ENCODE measurements at places on chromosomes 3 and 15.

- no peak for DNase-seq
Measured at GRCh38 chr3:186534113-186534669, 10.0 kb downstream of the CRYGS start.

DNA sequence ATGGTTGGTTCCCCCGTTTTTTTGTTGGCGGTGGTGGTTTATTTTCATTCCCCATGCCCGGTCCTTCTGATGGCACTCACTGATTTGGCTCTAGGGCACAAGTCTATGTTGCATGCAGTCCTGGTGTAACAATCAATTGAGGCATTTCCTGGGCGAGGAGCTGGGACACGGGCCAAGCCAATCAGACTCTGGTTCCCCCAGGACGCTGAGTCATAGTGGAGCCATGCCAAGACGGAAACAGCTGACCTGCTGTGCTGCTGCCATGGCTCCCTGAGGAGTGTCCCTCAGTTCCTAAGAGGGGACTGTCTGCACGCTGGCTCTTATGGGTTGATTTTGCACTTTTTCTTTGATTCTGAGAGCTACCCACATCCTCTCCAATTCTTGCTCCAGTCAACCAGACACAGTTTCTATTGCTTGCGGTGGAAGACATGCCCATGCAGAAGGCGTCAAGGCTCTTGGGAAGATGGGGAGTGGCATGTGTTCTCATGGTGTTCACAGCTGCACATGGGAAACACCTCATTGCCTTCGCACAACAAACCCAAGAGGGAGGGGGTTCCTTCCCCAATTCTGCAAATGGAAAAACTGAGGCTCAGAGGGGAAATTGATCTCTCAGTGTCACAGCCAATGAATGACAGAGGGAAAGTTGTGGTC is 28.3 kb upstream of the ALDH1L1 start:
- no peak for DNase-seq

GRCh38 chr3:118267588-118267987 is 767.1 kb downstream of the IGSF11 start:
- DNase-seq, result no peak

GRCh38 chr3:123881771-123882170 is 2.4 kb downstream of the MYLK start:
- DNase-seq, result no peak

GRCh38 chr3:37402351-37402750 is 228.0 kb upstream of the LRRFIP2 start:
- no peak for DNase-seq

- no peak for DNase-seq
Measured at GRCh38 chr3:44929782-44930181, 46.2 kb downstream of the ZDHHC3 start.

- DNase-seq, result no peak
Measured at GRCh38 chr3:195466251-195466650, 23.4 kb upstream of the ACAP2 start.

DNA sequence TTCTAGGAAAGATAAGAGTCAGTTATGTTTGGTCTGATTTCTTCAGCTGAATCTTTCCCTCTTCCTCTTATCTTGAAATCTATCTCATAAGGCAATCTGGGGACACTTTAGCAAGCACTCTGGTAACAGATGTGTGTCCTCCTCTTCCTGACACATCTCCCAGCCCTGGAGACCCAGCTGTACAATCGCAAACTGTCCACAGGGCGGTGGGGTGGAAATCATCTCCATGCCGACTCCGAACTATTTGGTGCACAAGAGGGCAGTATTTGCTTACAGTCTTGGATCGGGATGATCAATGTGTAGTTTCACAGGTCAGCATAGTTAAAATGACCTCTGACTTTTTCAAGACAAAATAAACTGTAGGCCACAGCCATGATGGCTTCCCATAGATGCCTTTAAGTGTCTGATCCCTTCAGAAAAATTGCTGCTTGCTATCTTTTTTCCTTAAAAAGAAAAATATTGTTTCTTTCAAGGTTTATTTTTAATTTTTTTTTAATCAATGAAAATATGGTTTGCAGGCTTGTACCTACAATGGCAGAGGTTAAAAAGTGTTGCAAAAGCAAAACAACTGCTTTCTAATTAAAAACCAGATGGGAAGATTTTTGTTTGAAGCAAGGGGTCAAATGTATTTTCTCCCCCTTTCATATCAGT is 17.7 kb downstream of the EEFSEC start:
- DNase-seq, result peak; percentile 84

DNA sequence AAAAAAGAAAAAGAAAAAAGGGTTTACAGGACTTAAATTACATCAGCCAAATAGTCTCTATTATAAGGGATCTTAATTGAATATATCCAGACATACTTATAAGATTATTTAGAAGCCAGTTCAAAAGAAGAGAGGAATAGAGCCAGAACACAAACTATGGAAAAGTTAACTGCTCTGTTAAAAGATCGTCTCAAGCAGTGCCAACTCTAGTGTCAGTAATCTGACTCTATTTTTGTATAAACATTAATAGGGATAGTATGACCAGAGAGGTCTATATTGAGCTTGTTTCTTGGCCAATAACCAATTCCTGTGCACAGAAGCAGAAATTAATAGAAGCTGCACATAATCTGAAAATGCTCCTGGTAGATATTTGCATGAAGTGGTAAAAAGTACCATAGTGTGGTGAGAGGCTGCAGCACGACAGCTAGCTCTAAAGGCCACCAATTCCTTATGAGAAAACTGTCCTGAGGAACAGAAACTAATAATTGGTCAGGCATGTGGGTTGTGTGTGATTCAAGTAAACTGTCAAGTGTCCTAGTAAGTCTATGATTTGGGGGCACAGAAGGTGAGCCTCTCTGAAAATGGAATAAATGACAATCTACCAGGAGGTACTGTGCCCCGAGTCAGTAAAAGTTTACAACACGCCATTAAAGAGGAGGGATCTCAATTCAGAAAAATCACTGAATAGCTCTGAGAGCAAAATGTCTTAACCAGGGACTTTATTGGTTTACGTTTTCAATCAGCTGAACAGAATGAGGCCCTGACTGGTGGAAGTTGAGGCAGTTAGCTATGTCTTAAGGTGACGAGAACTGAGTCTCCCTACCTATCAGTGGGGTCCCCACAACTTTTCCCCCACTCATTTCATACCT is 51.5 kb upstream of the NANOGP8 start:
- DNase-seq, result no peak

DNA sequence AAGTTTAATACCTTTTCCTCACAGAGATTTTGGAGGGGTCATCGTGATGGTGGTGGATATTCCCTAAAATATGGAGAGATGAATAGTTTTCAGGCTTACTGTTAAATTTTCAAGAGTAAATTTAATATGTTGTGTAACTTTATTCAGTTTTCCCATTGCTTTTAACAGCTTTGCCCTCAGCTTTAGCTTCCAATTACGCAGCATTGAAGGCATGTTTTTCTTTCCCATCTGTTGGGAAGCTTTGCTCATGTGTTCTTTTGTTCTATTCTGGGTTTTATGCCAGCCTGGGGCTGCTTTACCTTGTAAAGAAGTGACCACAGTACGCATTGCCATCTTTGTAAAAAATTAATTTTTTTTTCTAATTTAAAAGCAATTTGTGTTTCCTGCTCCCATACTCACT is 151.5 kb downstream of the B3GALNT1 start:
- DNase-seq, result no peak

DNA sequence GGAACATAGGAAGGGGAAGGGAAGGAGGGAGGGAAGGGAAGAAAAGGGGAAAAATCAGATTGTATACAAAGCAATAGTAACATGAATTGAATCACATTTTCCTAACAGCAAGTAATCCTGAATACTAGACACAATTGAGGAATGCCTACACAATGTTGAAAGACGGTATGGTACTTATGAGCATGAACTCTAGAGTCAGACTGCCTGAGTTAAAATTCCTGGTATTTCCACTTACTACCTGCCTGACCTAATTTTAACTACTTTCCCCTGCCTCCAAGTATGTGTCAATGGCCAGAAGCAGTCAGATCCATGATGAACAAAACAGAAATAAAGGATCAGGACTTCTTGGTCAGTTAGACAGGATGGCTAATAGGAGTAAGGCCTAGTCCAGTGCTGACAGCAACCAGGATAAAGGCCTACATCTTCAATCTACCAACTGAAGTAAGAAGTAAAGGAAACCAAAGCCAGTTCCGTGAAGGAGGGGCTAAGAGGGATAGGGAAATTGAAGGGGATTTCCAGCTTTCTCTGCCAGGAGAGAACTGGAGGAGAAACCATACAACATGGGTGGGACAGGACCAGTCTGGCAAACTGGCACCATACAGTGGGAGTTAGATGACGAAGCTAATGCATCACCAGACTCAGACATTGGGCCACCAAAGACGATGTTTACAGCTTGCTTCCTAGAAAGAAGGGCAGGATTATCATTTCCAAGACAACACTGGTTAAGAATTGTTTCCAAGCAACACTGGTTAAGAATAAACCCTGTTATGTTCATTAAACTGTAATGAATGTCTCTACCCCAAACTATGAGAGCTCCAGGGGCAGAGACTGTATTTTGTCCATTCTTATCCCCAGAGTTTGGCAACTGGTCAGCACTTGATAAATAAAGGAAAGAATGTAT is 151.6 kb upstream of the UBE2E2 start:
- DNase-seq, result no peak

DNA sequence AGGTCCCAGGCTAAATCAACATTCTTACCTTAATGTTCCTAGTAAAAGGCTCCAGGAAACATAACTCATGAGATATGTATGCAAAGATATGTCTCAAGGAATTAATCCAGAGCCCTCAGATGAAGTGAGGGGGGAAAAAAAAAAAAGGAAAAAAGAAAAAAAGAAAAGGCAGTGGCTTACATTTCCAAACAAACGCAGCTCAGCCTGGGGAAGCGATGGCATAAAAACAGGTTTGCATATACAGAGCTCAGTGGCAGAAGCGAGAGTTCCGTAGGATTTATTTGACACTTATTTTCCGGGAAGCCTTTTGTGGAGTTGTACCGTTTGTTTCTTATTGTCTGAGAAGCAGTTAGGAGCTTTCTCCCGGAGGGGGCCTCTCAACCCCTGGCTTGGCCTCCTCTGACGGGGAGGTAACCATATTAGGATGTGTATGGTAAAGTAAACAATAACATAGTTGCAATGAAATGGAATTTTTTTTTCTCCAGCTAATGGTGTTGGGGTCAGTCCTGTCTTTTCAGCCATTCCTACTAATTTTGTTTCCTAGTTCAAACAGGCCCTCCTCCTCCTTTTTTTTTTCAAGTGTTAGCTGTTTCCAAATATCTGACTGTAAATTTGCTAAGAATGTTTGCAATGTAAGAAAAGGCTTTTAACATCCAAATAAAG is 338.6 kb downstream of the FOXP1 start:
- no peak for DNase-seq

GRCh38 chr15:81152799-81153198 is 18.7 kb downstream of the CFAP161 start:
- DNase-seq, result no peak

DNA sequence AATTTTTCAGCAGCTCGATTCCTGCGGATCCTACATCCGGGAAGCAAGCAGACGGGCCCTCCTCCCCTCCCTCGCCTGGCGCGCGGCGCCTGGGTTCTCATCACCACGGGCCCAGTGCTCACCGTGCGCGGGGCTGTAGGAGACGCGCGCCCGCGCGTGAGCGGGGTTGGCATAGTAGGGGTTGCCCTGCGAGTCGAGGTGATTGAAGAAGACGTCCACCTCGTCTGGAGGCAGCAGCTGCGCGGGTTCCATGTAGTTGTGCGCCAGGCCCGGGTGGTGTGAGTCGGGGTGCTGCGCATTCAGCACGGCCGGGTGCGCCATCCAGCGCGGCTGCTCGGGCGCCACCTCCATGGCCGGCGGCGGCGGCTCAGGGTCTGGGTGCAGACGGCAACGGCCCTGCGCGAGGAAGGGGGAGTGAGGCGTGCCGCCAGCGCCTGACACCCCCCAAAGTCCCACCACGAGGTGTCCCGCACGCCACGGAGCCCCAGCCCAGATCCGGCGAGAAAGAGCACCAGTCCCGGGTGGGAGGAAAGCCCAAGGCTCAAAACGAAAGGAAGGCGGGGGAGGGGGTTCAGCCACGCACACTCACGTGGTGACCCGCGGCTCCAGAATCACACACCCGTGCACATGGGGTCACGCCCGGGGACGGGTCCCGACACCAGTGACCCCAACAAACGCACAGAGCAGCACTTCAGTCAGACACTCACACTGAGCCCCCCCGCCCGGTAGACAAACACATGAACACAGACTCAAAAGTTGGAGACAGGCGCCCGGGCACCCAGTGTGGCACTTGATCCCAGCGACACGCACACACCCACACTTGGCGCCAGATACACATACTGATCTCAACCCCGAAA is 6.1 kb downstream of the GATA2 start:
- DNase-seq, result no peak

- DNase-seq, result no peak
Measured at GRCh38 chr15:47548986-47549385, 168.3 kb upstream of the SEMA6D start.

DNA sequence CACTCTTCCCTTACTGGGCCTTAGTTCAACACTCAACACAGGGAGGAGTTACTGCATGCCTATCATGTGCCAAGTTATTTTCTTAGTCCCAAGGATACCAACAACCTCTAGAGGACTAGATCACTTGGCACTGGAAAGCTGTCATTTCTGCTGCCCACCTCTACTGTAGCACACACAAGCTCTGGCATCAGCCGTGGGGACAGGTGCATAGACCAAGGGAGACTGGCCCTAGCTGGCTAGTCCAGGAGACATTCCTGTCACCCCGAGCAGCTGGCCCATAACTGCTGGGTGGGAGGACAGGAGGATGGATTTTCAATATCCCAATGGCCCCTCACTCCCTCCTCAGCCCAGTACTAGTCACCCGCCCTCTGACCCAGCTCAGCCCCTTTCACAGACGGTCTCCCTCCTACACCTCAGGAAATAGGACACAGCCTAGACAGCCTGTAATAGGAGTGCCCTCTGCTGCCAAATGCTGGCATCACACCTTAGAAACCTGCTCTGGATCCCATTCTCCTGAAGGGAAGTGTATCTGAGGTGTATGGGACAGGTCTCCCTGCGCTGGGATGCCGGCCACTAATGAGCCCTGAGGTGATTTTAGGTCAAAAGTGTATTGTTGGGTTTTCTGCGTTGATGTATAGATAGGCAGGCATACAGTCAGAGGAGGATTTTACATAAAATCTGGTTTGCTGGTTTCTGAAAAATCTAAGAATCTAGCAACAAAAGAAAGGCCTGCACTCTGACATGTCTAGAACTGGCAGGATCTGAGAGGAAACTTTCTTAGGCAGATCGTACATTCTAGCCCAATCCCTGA is 3.4 kb upstream of the DZIP1L start:
- DNase-seq, result peak; percentile 82

GRCh38 chr3:113218011-113218680 is 6.8 kb downstream of the BOC start:
- no peak for DNase-seq

- peak; percentile 54 for DNase-seq
Measured at GRCh38 chr15:73697033-73697467, 12.9 kb downstream of the CD276 start.

Data from SK-N-DZ (cell line).